ENCODE measurements at places on chromosomes 5 and 9.

- DNase-seq: peak; percentile 62
These were observed 35.8 kb downstream of the PIK3R1 start for GRCh38 chr5:68251386-68251785.

DNA sequence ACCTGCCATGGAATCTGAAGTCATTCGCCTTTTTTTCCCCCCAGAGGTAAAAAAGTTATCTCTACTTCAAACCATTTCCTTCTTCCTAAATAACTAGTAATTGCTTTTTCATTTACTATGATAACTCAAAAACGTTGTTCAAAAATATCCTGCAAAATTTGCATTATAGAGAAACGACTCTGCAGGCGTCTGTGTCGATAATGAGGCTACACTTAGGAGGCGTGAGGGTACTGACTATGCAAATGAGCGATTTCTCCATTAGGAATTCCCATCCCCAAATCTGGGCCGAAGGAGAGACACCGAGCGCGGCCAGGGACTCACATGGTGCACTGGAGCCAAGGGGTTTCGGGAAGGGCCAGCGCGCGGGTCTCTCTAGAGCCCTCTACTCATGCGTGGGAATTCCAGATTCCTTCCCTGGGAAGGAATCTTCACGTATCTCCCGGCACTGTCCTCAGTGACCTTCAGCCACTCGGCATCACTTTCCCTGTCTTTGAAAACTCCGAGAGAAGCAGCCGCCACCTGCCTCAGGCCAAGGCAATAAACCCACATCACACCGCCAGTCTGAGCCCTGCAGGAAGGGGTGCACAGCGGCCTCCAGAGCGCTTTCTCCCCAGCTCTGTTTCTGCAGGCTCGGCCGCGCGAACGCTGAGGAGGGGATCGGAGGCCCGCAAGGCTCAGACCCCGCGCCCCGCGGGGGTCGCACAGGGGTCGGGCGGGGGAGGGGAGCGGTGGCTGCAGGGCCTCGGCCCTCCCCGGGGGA lies 718 bp upstream of the DENND4C start:
- peak; percentile 49 for DNase-seq

DNA sequence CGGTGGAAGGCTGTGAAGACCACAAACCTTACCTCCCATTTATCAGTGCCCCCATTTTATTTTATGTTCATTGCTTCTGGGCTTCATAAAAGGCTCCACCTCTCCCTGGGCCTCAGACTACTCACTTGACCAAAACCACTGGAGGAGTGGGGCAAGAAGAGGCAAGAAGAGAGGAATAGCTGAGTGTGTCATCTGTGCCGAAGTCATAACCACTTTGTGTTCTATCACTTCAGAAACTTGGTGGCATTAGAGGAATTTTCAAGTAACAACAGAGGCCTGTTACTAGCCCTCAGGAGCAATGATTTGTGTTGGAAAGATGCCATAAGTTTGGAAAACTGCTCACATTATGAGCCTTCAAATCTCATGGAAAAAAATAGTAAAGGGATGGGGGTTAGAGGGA lies 88.7 kb upstream of the PIK3R1 start:
- no peak for DNase-seq

DNA sequence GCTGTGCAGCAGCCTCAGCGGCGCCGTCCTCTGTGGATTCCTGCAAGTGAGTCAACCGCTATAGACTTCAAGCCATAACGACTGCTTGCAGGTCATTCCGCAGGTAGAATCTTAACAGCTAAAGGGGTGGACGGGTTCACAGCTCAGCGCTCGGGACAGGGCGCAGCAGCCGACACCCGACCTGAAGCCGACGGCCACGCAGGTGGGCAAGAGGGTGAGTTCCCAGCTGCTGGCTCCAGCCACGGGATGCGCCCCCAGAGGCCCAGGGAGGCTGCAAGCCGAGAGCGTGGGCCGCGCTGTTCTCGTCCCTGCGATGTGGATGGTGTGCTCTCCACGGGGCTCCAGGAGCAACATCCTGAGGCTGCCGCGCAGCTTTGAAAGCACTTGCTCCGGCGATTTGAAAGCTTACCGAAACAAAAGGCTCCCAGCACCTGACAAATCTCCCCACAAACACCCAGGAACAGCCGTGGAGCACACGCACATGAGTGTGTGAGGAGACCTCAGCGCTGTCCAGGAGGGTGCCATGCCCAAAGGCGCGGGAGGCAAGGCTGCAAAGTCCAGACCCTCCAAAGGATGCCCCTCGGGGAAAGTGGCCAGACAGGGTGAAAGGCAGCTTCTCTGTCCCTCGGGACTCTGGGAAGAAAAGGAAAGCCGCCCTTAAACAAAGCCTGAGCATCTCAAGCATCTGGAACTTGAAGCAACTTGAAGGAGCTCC lies 48.7 kb downstream of the EXD3 start:
- DNase-seq: no peak

GRCh38 chr5:179696603-179697002 lies 2.2 kb upstream of the CANX start:
- DNase-seq: no peak

DNA sequence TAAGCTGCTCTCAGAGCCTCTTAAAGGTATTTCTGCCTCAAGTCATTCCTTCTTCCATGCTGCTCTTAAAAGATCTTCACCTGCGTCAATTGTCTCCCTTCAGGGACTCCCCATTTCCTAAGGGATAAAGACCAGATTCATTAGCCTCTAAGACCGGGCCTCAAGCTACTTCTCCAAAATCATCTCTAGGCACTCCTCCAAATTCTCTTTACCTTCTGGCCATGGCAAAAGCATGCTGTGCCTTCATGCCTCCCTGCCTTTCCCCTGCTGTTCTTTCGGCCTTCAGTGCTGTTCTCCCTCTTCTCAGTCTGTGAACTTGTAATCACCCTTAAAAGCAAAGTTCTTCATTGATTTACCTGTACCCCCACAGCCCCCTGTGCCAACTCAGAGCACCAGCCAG lies 4.4 kb downstream of the TMOD1 start:
- DNase-seq: no peak

GRCh38 chr9:26058111-26058895 lies 380.1 kb upstream of the TUSC1 start:
- no peak for DNase-seq

DNA sequence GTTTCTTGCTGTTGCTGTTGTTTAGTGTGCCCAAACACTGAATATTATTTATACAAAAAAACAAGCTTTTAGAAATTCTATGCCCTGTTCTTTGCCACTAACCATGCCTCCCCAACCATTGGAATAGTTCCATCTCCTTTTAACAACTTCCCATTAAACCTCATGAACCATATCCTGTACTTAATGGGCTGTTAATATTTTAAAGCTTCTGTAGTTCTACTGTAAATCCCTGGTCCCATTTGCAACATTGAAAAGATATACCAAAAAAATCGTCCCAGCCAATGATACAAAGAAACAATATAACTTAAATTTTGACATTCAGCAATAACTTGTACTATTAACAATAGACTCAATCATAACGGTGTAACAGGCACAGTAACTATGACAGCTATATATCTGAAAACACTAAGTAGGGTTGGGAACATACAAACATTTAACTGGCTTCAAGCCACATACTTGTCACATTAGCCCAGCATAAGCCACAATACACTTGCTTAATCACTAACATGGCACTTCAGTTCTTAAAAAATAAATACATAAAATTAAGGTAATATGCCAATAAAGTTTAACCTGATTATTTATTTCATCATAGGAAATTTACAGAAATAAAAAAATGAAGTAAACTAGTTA lies 86.1 kb downstream of the ADAMTS6 start:
- DNase-seq: no peak

- no peak for DNase-seq
These were observed 31.3 kb downstream of the ZFYVE16 start for GRCh38 chr5:80439213-80439612.

GRCh38 chr5:157918811-157919742 lies 60.1 kb upstream of the CLINT1 start:
- no peak for DNase-seq

GRCh38 chr5:1524799-1525623 lies 1.3 kb upstream of the LPCAT1 start:
- DNase-seq: no peak

DNA sequence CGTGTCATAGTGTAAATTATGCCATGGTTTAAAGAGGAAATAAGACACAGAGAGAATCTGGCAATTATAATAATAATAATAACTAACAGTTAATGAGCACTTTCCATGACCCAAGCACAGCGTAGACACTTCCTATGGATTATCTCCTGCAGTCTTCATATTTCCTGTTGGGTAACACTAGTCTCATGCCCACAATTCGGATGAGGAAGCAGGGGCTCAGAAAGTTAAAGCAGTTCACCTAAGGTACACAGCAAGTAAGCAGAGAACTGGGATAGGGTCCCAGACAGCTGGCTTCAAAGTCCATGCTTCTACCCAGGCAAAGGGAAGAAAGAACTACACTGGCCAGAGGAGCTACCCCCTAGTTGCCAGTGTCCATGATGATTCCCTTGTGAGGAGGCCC lies 27.9 kb upstream of the TGFBI start:
- DNase-seq: no peak

GRCh38 chr5:131996210-131997025 lies 15.0 kb downstream of the ACSL6 start:
- DNase-seq: no peak

DNA sequence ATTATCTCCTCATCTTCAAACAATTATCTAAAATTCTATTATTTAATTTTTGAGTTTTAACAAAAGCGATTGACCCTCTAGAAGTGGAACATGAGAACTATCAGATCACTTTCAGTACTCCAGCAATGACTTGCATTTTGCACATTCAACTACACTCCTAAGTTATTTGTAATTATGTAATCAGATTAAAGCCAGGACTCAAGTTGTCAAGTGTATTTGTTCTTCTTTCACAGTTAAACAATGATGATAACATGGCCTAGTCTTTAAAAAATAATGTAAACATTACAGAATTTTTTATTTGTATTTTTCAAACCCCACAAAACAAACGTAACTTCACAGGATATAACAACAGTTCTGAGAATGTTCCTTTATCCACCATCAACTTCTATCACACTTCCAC lies 2148.9 kb upstream of the ACO1 start:
- DNase-seq: no peak

GRCh38 chr5:173686950-173687349 lies 70.5 kb upstream of the BOD1 start:
- no peak for DNase-seq

- no peak for DNase-seq
These were observed 73.8 kb upstream of the RAI14 start for GRCh38 chr5:34582371-34582770.

GRCh38 chr9:101326035-101326434 lies 58.8 kb downstream of the BAAT start:
- no peak for DNase-seq

GRCh38 chr5:175709276-175709781 lies 51.5 kb downstream of the HRH2 start:
- DNase-seq: no peak

DNA sequence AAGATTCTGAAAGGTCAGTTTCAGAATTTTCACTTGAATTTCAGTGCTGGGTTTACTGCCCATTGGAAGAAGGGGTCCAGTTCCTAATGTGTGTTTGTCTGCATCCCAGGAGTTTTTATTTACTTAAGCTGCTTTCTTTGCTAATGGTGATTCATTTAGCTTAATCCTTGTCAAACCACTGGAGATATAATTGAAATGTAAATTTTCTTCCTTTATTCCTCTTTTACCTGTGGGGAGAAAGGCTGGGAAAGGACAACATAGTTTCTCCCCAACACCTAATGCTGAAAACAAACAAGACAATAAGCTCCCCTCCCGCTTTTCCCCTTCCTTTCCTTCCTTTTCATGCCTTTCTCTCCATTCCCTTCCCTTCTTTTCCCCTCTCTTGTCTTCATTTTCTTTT lies 185.8 kb downstream of the KCTD16 start:
- DNase-seq: no peak

GRCh38 chr9:25421560-25421959 lies 256.7 kb downstream of the TUSC1 start:
- DNase-seq: no peak

Measured in stimulated activated CD8-positive, alpha-beta memory T cell treated with anti-CD3 and anti-CD28 coated beads, Interleukin-2, amount 100 ng/mL, for 48 hours (primary cell).